ENCODE measurements at places on chromosomes 5 and 9.

- no peak for DNase-seq
Observed at GRCh38 chr5:75358117-75358516, 21.1 kb downstream of the HMGCR start.

DNA sequence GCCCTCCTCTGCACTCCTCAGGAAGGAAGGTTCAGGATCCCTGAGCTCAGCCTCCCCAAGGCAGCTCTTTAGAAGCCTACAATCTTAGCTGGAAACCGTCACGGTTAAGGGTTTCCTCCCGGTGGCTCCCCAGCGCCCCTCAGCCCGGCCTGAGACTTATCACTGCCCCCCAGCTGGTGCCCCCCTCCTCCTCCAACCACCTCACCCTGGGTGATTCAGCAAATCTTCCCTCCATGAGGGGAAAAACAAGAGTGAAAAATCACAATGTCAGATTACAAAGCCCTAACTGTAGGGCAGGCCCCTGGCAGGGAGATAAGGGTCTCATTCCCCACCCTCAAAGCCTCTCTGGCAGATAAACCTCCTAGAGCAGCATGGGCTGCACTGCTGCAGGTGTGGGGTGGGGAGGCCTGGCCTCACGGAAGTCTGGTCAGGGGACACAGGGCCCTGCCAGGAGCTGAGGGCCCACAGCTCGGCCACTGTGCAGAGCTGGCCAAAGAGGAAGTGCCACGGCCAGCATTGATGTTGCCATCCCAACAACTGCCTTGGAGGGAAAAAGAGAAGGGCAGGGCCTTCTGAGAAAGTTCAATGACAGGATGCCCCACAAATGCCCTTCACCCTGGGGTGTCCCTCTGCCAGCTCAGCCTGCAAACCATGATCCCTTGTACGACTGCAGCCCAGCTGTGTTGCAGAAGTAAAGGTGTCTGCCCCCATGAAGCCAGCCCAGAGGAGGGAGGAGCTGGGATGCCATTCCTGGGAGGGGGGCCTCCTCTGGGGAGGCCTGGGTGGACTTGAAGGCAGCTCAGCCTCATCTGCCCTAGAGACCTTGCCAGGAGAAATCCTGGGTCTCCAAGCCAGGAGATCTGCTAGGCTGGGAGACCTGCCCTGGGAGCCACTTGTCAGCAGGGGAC, 25.9 kb downstream of the GFI1B start:
- DNase-seq, result no peak

DNA sequence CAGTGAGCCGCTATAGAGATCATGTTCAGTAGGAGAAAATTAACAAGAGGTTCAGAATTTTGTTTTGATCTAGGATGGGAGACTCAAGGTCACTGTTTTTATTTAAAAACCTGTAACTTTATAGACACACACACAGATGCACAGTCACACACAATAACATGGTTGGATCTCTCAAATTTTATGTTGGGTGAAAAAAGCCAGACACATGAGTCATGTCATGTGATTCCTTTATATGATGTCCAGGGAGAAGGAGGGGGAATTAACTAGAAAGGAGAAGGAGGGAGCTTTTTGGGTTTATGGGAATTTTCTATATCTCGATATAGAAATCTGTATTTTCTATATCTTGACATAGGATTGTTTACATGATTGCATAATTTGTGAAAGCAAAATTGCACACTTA, 17.1 kb downstream of the C6 start:
- peak; percentile 33 for DNase-seq

GRCh38 chr9:27771803-27772545, 198.7 kb upstream of the C9orf72 start:
- no peak for DNase-seq

- no peak for DNase-seq
Observed at GRCh38 chr5:178077751-178078150, 35.6 kb upstream of the N4BP3 start.

GRCh38 chr5:116546033-116546742, 28.4 kb downstream of the SEMA6A start:
- no peak for DNase-seq

DNA sequence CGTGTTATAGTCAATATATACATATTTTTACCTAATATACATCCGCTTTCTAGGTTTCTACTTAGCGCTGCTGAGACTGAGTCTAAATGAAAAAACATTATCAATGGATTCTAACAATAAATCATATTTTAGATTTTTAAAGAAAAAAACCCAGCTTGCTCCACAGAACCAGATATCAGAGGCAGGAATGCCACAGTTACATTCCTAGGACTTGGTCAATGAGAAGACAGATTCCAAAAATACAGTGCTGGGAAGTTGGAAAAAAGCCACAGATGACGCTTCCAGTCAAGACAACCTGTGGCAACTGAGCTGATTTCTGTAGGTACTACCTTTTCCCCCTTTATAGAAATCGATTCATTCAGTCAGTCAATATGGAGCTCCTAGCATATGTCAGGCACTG, 577 bp upstream of the CCDC112 start:
- DNase-seq, result peak; percentile 42

- DNase-seq, result no peak
Observed at GRCh38 chr5:144438237-144438636, 267.6 kb downstream of the KCTD16 start.

DNA sequence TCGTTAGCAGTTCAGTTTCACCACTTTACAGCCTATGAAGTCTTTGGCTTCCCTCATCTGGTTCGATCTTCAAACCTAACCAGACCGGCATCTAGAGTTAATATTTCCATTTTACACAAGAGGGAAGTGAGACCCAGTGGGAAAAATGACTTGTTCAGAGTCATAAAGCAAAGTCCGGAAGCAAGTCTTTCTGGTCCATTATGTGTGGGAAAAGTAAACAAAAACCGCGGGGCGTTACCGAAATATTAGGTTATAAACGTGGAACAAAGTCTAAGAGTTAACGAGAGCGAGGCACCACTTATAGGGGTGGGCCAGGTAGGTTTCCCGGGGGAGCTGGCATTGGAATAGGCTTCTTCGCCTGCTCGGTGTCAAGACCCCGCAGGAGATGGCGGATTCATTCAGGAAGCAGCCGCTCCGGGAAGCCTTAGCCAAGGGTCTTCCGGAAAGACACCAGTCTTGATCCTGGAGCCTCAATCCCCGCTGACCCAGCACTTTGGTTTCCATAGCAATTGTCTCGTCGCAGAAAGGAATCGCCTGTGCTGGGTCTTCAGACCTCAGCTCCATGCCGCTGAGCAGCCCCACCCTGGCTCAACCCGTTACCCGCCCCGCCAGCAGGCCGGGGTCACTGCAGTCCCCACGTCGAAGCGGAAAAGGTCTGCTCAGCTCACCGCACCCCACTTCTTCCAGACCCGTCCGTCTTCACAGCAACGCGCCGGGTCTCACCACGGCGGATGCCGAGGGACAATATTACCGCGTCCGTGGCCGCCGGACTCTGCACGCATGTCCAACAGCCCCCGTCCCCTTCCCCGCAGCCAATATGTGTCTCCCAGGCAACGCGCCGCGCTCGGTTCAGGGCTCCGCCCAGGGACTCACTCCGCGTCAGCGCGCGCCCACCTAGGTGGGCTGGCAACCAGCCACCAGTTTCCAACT, at the start of gene C5orf52:
C5orf52 (plus strand) TSS at position 872 of the 930 bp plus-strand sequence. CDS start 82 bp downstream, outside the sequence.
- peak; percentile 33 for DNase-seq

DNA sequence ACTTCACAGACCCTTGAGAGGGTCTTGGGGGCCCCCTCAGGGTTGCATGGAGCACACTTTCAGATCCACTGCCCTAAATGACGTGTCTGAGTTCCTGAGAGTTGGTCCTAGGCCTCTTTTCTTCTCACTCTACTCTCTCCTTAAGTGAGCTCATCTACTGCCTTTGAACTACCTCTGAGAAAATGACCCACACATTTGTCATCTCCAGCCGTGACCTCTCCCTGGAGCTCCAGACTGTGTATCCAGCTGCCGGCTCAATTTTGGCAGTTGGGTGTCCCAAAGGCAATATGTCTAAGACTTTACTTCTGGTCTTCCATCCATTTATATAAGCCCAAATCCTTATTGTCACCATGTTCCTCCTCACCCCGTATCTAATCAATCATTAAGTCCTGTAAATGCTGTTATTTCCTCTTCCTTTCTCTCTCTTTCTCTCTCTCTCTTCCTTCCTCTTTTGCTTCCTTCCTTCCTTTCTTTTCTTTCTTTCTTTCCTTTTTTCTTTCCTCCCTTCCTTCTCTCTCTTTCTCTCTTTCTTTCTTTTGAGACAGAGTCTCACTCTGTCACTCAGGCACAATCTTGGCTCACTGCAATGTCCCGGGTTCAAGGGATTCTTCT, 51.2 kb upstream of the HSPA9 start:
- DNase-seq, result peak; percentile 18

DNA sequence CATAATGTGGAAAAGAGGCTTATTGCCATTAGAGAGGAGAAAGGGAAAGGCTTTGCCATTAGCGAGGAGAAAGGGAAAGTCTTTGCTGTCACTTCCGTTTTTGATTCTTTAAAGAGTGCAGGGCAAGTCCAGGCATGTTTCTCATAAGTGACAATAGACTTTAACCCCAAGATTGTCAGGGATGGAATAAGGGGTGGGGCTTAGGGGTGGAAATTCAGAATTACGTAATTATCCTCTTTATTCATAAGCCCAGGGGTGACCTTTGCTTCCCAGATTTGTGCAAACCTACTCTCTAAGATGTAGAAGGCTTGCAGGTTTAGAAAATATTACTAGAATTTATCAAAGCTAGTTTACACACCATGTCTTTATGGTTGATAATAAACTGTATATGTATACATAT, 2.3 kb upstream of the PLK2 start:
- peak; percentile 32 for DNase-seq

DNA sequence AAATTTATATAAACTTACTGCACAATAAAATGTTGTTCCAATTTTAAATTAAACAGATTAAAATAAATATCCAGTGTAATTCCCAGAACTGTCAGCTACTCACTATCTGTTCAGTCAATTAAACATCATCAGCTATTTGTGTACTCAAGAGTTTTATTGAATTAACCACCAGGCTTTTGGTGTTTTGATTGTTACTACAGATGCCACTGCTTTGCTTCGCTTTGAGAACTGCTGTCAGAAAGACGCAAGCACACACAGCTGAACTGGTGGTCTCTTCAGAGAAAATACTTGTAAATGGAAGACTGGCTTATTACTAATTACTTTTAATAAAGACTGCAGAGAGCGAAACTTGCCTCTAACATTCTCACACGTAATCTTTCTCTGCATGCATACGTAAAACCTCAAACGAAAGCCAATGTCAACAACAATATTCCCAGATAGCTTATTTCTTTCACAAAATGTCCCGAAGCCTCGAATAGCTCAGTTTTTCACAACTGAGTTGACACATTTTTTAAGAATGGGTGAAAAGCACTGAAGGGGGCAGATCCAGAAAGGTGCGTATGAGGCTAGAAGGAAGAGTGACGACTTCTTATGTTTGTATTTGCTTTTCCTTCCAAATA, 259.6 kb upstream of the RPS23 start:
- DNase-seq, result no peak

Data from M059J (cell line).